DMS153 (cell line): ENCODE measurements at places on chromosomes 4 and X.

DNA sequence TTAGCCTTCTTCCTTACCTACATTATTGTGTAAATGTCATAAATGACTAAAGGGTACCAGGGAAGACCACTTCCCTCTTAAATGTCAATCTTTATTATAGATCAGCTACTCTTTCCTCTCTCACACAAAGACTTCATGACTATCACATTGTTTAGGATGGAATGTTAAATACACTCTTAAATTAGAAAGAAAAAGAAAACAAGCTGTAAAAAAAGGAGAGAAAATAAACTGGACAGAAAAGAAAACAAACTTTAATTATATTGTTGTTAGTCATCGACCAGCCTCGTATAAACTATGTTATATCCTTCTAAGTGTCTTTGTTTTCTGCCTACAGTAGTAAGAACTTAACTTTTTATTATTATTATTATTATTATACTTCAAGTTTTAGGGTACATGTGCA, 666.4 kb upstream of the NR3C2 start:
- DNase-seq = no peak

DNA sequence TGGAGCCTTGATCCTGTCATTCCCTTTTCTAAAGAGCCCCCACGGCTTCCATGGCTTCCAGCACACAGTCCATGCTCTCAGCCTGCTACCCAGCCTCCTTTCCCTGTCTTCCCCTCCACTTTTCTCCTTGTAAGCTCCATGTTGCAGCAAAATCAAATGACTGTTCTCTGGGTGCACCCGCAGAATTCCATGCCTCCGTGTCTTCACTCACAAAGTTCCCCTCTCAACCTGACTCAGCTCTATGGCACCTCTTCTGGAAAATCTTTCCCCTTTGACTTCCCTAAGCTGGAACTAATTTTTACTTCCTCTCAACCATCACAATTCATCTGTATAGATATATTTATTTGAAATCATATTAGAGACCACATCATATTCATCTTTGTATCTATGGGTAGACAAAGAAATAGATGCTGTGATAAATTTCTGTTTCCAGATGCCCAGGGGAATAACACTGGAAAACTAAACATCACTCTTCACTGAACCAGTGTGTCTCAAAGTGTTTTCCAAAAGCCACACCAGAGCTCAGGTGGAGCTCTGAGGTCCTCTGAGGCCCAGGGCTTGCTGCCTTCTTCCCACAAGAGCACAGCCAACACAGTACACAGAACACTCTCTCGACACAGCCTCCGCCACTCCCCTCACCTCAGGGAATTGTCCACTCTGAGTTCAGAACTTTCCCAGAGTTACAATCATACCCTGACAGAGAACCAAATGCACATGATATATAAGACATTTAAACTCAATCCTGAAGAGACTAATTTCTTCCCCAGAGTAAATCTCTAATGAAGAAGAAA, 3.3 kb downstream of the SETD7 start:
- DNase-seq = no peak

- DNase-seq = no peak
Observed at GRCh38 chr4:8847331-8847730, 24.3 kb downstream of the HMX1 start.

DNA sequence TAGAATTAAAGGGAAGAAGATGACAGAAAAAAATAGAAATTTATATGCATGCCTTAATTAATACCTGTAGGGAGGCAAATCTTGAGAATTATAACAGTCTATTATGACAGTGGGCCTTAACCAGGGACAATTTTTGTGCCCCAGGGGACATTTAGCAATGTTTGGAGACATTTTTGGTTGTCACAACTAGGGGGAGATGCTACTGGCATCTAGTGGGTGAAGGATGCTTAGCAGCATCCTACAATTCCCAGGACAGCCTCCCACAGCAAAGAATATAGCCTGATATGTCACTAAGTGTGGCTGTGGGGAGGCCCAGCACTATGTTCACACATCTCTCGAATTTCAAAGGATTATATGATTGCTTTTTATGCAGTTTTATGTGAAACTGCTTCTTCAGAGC, 10.5 kb downstream of the GPR82 start:
- no peak for DNase-seq

GRCh38 chr4:74190332-74190731, 32.4 kb downstream of the MTHFD2L start:
- DNase-seq = no peak

DNA sequence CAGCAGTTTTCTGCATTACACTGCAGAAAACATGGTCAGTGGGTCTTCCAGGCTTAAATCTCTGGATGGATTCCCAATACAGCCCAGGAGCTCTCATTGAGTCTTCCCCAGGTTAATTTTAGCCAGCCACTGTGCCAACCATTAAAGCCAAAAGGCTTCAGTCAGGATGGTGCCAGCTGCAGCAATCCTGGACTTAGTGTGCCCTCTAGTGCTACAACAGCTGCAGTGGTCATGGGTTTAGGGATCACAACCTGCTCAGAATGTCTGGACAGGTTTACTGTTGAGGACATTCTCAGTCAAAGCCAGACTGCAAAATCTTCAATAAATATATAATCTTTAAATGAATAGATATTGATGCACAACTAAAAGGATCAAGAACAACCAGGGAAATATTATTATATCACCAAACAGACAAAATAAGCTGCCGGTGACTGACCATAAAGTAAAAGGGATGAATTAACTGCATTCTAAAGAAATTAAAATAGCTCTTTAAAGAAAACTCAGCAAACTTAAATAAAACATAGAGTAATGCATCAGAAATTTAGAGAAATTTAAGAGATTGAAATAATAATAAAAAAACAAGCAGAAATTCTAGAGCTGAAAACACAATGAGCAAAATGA, 639.9 kb downstream of the SPOCK3 start:
- peak; percentile 66 for DNase-seq
